ENCODE measurements at places on chromosomes 11 and 22.

GRCh38 chr22:47260551-47260950 is 498.1 kb downstream of the TBC1D22A start:
- no peak for DNase-seq

- DNase-seq, result no peak
Measured at GRCh38 chr22:40660730-40661129, 18.6 kb upstream of the MCHR1 start.

DNA sequence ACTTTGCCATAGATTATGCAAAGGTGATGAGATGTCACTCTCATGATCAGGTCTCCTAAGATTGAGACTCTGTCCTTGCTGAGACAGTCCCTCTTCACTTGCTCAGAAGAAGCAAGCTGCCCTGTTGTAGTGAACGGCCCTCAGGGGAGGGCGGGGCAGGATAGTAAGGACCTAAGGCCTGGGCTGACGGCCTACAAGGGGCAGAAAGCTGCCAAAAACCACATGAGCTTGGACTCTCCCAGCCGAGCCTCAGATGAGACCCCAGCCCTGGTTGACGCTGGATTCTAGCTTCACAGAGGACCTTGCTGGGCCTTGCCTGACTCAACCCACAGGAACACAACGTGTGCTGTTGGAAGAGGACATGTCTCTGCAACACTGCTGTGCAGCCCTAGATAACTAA is 1182.5 kb downstream of the TBC1D22A start:
- no peak for DNase-seq

DNA sequence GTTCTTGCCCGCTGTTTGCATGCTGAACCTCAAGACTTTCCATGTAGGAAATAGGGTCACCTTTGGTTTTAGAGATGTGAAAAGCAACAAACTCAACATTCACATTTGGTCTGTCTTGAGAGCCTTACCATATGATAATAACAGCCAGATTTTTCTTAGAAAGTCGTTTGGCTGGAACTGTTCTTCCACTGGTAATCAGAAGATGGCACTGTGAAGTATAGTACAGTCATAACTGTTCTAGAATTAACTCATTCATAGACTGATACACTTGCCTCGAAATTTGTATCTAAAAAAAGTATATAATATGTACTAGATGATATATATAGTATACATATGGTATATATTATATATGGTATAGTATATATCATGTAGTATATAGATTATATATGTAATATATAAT is 12.3 kb downstream of the LUZP2 start:
- no peak for DNase-seq

GRCh38 chr11:15976433-15977045 is 379.8 kb downstream of the SOX6 start:
- DNase-seq, result no peak

DNA sequence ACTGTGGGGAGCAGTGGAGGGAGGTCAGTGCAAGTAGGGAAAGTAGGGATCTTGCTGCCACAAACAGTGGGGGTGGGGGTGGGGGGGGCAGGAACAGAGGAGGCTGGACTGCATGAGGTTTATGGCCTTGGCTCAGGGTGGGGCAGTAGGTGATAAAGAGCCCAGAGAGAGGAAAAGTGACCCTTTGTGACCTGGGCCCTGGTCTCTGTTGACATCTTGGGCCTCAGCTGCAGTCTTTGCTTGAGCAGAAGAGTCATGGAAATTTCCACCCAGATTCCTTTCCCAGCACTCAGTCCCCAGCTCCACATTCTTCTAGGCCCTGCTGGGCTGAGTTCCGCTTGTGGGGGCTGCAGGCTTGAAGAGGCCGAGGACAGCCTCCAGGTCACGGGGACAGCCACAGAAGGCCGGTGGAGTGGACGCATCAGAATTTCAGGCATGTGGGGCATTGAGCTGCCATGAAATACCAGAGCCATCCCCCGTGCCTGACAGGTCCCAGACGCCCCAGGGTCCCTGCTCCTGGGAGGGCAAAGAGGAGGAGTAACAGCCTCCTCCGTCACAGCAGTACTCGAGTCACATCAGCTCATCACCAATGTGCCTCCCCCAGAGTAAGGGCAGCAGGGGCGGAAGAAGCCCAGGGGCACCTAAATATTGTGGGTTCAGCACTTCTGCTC is 9.7 kb upstream of the MALAT1 start:
- no peak for DNase-seq
